ENCODE measurements at places on chromosomes 13 and 19.

- DNase-seq, result no peak
Measured at GRCh38 chr13:73072239-73072900, 13.6 kb downstream of the KLF5 start.

DNA sequence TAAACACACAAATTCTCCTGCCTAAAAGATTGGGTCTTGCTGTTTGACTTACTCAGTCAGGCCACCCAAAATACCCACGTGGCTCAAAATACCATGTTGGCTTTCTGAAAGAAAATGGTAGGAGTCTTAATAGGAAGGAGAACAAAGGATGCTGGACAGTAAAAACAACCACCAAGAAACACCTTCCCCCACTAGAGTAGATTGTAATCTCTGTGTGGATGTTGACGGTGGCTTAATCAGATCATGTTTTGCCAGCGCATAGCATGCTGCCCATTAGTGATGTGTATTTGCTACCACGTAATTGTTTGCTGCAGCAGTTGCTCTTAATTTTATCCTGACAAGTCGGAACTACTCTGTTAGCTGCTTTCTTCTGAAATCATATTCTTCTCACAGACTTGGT lies 1229.3 kb upstream of the SLC10A2 start:
- no peak for DNase-seq

DNA sequence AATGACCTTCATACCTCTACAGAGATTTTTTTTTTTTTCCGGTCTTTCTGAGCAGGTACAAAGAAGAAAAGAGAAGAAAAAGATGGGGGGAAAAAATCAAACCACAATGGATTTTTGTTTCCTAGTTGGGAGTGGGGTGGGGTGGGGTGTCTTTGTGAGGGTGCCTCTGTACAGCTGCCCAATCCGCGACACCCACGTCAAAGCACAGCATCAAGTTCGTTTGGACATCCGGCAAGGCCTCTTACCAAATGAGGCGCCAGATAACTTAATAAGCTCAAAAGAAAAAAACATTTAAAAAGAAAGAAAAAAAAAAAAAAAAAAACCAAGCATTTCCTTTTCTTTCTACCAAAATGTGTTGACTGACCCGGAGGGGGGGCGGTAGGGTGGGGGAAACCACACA lies 70.3 kb upstream of the NFIC start:
- no peak for DNase-seq

- no peak for DNase-seq
Measured at GRCh38 chr13:73943137-73943964, 190.9 kb downstream of the KLF12 start.

- no peak for DNase-seq
Measured at GRCh38 chr19:46239193-46240024, 9.9 kb downstream of the IGFL1 start.

- no peak for DNase-seq
Measured at GRCh38 chr13:79543883-79544282, 62.9 kb downstream of the NDFIP2 start.

DNA sequence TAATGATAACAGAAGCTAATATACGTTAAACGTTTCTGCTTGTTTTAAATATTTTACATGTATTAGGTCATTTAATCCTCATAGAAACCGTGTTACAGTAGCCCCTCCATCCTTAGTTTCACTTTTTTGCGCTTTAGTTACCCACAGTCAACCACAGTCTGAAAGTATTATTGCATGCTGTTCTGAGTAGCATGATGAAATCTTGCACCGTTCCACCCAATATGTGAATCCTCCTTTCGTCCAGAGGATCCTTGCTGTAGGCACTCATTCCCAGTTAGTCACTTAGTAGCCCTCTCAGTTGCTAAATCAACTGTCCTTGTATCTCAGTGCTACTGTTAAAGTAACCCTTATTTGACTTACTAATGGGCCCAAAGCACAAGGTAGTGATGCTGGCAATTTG lies 257.8 kb downstream of the ENOX1 start:
- no peak for DNase-seq
